Mesothelial cell of epicardium (in vitro differentiated cells): ENCODE measurements at places on chromosomes 6 and 20. TPM values are rescaled to one million over a fixed set of nuclear protein-coding genes. Genes with fewer than 3 reads are reported as not detected.

FAM83B gene
- 12.2 to 14.0 TPM (median 12.6 TPM) in 3 replicates for total RNA-seq

- H3K36me3 ChIP-seq, result no peaks in the 10 kb centered on the region
- H3K27ac ChIP-seq, result no peak overlapping the region
- H3K27me3 ChIP-seq, result peaks cover 19% of the 10 kb centered on the region
- peaks cover 10% of the 10 kb centered on the region for H3K4me1 ChIP-seq
- peak overlapping the region; percentile 57 for H3K4me3 ChIP-seq
Observed at GRCh38 chr20:34312024-34312460, 8.9 kb upstream of the AHCY start.

NKX2-4 gene
- total RNA-seq, result not detected in 3 replicates

GRCh38 chr20:17572034-17572638 lies 2.3 kb downstream of the DSTN start:
- peaks cover 47% of the 10 kb centered on the region for H3K4me1 ChIP-seq
- no peaks in the 10 kb centered on the region for H3K36me3 ChIP-seq
- H3K4me3 ChIP-seq, result peak overlapping the region; percentile 89
- peak overlapping the region; percentile 88 for H3K27ac ChIP-seq
- no peaks in the 10 kb centered on the region for H3K27me3 ChIP-seq
- no peak for DNase-seq

DNA sequence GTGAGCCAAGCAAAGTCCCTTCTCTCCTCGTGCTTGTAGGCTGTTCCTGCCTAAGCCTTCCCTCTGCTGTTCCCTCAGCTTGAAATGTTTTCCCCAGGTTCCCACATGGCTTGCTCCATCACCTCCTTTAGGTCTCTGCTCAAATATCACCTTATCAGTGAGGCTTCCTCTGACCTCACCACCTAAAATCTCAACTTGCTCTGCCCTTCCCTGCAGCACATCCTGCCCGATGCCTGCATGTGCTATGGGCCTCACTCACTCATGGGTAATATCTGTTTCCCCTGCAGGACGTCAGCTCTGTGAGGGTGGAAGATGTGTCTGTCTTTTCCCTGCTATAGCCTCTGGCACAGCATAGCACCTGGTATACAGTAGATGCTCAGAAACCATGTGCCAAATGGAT lies 29.9 kb upstream of the FKBP1A start:
- H3K27me3 ChIP-seq, result peaks cover 5% of the 10 kb centered on the region
- no peak overlapping the region for H3K27ac ChIP-seq
- no peaks in the 10 kb centered on the region for H3K36me3 ChIP-seq
- no peak overlapping the region for H3K4me3 ChIP-seq

SYNJ2 gene
- total RNA-seq, result 39.6 to 42.7 TPM (median 41.0 TPM) in 3 replicates

GRCh38 chr6:51529240-51529639 lies 558.2 kb downstream of the PKHD1 start:
- peaks cover 8% of the 10 kb centered on the region for H3K4me1 ChIP-seq
- H3K4me3 ChIP-seq, result no peak overlapping the region
- H3K36me3 ChIP-seq, result no peaks in the 10 kb centered on the region
- no peak for DNase-seq

RBBP8NL gene
- total RNA-seq, result 12.3 to 13.5 TPM (median 12.6 TPM) in 3 replicates

LY86 gene
- not detected in 3 replicates for total RNA-seq

DNA sequence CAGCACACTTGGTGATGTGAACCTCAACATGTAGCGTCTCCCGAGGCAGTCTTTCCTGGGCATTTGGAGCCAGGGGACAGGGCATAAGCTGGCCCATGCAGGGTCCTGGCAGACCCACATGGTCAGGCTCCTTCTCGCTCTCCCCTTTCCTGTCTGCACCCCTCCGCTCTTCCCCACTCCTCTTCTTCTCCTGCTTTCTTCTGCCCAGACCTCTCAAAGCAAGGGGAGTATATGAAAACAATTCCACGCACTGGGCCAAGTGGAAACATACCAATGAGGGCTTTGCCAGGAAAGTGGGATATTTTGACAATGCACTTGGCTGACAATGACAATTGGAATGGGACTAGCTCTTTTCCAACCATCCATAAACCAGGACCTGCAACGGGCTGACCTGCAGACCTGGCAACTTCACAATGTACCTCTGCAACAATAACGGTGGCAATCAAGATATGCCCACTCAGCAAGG lies 58.9 kb upstream of the TRAF3IP2 start:
- no peak for DNase-seq
- H3K4me1 ChIP-seq, result peaks cover 43% of the 10 kb centered on the region
- no peak overlapping the region for H3K4me3 ChIP-seq
- peaks cover 20% of the 10 kb centered on the region for H3K36me3 ChIP-seq

DNA sequence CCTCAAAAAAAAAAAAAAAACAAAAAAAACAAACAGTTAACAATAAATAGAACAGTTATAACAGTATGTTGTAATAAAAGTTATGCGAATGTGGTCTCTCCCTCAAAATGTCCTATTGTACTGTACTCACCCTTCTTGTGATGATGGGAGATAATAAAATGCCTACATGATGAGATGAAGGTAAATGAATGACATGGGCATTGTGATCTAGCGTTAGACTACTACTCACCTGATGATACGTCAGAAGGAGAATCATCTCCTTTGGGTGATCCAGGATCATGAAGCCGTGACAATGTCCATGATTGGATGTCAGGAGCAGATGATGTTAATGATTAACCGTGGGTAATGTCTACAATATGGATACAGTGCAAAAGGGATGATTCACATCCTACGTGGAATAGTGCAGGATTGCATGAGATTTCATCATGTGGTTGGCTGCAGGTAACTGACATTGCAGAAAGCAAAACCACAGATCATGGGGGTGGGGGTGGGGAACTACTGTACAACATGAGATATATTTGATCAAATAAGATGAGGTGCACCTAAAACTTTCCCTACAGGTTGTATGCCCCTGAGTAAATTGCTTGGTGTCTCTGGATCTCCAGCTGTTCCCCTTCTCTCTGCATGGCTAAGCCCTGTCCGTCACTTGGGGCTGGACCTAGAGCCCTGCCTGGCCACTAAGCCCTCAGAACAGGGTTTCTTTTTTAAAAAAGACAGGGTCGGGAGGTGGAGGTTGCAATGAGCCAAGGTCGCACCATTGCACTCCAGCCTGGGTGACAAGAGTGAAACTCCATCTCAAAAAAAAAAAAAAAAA lies 6.2 kb upstream of the RBCK1 start:
- no peak overlapping the region for H3K27ac ChIP-seq
- H3K36me3 ChIP-seq, result peaks cover 4% of the 10 kb centered on the region
- no peak overlapping the region for H3K4me3 ChIP-seq
- peaks cover 4% of the 10 kb centered on the region for H3K4me1 ChIP-seq
